T-helper 22 cell (primary cell): ENCODE measurements at places on chromosomes 7 and 10.

GRCh38 chr7:21041666-21042065 is 255.0 kb upstream of the SP8 start:
- no peak for DNase-seq

DNA sequence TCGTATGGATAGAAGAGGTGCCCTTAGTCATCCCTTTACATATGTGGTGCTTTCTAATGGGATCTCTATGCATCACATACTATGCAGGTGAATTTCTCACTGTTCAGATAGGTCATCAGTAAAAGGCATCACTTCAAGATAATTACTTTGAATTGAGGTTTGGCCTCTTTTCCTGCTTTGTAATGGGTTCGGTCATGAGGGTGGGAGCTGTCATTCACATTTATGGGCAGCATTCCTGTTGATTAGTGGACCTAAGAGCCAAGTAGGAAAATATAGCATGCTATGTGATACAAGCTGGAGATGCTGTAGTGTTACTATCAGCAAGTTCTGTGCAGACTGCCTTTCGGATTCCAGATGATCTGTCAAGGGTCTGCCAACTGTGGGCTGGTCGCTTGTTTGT is 156.3 kb downstream of the LCOR start:
- no peak for DNase-seq

- no peak for DNase-seq
Observed at GRCh38 chr7:21407796-21408480, 19.9 kb upstream of the SP4 start.

DNA sequence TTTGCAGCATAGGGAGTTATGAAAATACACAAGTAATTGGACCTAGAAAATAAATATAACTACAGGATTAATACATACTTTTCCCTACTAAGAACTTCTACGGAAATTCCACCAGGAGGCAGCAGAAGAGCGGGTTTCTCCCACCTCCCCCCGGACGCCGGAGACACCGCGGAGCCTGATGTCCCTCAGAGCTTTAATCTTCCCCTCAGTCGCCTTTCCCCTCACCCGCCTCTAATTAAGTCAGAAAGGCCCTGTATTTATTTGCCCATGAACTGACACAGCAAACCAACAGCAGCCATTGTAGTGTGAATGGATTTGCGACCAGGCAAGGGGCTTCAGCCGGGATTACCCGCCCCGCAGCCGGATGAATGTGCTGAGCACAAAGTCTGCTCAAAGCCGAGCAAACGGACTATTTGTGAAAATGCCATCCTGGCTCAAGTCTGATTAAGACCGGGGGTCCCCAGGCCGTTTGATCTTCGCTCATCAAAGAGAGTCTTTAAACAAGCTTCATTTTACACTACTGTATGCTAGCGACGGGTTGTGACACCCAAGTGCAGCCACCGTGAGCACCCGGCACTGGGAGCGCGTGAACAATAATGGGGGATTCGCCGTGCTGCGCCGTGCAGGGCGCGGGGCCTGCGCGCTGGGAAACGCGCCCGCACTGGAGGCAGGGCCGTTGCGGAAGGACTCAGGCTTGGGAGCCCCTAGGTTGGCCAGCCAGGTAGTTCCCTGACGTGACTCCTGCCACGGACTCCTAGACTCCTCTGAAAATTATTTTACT is 5.6 kb upstream of the DKK1 start:
- DNase-seq, result no peak
